Left lobe of liver (tissue), 2 donors: ENCODE measurements at places on chromosomes 5 and 9.

DNA sequence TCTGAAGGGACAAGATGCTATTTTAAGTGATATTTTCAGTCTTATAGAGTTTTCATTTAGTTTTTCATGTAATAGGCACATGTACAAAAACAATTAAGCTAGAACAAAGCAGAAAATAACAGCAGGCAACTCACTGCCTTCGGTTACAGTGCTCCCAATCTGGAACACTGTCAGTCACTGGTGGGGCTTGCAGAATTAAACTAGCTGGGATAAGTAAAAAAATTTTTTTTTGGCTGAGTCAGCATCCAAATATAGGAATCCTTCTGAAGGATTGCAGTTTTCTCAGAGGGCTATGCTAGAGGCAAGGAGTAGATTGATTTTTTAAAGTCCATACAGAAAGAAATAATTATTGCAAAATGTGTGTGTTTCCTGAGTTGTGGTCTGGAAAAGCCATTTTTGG lies 250.2 kb upstream of the RFX3 start:
- no peak for DNase-seq

- DNase-seq, result peak; percentile 64
Observed at GRCh38 chr9:5838884-5839571, 6.1 kb upstream of the ERMP1 start.

- DNase-seq, result no peak
Observed at GRCh38 chr5:111308951-111309350, 84.8 kb downstream of the CAMK4 start.

- no peak for DNase-seq
Observed at GRCh38 chr5:81207009-81207408, 26.1 kb upstream of the CKMT2 start.

DNA sequence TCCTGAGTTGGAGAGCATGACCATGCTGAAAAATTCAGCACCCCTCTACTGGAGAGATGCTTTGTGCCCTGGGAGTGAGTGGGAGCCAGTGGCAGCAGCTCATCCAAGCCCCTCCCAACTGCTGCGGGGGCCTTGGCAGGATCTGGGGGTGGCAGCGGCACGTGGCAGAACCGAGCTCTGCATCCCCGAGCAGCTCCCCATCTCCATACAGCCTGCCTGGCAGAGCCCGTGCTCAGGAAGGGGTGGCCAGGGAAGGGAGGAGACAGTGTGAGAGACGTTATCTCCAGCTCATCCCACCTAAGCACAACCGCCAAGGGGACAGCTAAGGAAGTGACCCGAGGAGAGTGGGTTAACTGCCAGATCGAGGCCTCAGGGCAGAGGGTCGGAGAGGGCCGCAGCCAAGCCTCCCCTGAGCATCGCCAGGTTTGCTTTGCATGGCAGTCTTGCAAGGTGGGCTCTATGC lies 17.2 kb upstream of the DPM2 start:
- DNase-seq, result no peak

GRCh38 chr5:135211083-135211790 lies 177.2 kb upstream of the PITX1 start:
- DNase-seq, result no peak
